ENCODE measurements at places on chromosomes 2 and 18.

DNA sequence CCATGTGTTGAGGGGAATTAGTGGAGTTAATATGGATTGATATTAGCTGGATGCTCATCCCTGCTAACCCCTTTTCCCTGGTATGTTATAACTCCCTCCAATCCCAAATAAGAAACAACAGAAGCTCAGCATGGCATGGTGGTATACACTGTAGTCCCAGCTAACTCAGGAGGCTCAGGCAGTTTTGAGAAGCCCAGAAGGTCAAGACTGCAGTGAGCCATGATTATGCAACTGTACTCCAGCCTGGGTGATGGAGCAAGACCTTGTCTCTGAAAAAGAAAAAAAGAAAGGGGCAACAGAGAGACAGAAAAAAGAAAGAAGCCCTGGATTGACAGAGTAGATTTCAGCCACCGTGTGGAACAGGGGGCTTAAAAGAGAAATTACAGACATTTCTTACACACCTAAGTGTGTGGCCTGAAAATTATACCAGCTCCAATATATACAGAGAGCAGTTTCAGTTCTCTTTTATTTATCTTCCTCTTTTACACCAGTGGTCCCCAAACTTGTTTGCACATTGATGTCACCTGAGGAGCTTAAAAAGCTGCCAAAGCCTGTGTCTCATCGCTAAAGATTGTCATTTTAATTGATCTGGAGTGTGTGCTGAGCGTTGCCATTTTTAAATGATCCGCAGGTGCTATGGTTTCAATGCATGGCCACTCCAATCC, 203.6 kb downstream of the UBE2E3 start:
- no peak for DNase-seq

- peak; percentile 59 for DNase-seq
Measured at GRCh38 chr18:57542126-57542525, 44.4 kb downstream of the FECH start.

- peak; percentile 17 for DNase-seq
Measured at GRCh38 chr18:33210575-33211189, 229.8 kb downstream of the CCDC178 start.

DNA sequence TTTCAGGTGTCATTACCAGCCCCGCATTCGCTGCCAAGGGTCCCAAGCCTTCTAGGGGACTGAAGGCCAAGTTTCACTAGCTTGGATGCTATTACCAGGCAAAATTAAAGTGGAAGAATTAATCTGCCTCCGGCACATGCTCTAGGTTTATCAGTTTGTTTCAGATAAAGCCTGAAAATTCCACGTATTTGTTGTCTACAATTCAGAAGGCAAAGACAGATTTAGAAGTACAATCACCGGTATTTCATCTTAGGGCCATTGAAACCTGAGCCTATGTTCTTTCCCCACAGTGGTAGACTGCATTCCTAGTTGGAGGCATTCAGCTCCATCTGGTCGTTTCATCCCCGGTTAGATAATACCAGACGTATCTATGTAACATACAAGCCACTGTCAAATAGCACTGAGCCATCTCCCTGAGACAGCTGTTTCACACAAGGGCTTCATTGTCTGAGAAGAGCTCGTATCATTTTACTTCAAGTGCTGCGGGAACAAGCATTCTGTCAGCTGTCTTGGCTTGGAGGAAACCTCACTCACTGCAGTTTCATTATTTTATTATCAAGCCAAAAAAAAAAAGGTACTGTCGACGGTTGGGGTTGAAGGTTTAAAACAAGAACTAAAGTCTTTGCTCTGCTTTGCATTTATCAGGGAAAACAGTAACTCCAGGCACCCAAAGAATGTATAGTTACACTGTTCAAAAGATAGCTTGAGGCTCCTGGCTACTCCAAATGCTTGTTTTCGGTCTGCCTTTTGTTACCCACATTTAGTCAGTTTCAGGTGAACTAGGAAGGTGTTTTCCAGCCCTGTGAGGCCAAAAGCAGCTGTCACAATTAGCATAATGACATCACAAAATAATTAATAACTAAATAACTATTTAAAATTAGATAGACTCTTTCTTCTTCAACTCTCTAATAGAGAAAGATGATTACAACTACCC, 76.7 kb downstream of the TGIF1 start:
- peak; percentile 68 for DNase-seq

DNA sequence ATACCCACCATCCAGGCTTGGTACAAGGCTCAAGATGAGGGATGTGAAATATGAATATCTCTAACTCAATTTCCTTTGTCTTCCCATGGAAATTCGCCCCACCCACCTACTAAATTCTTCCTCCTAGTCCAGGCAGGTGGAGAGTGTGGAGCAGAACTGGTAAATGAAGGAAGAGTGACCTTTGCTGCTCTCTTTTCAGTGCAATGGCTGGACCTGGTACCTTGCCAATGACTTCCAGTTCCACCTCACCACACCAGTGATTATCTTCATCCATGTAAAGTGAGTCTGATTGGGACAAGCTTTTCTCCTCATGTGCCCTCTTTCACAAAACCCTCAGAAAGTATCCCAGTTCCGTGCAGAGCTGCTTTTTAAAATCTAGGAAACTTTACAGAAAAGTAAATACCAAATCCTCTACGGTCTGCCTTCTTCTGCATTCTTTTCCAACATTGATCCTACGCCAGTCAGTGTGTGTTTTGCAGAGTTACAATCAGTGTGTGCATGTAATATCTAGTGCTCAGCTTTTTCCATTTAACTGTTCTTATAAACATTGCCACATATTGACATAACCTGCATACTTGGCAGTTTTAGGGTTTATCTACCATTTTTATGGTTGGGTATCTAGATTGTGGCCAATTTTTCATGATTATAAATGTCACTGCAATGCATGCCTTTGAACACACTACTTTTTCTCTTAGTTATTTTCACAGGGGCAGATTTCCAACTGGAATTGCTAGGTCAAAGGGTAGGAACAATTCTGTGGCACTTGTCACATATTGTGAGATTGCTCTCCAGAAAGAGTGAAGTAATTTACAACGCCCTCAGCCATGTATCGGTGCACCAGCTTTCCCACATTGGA, 86.5 kb upstream of the SEC11C start:
- DNase-seq = peak; percentile 74

DNA sequence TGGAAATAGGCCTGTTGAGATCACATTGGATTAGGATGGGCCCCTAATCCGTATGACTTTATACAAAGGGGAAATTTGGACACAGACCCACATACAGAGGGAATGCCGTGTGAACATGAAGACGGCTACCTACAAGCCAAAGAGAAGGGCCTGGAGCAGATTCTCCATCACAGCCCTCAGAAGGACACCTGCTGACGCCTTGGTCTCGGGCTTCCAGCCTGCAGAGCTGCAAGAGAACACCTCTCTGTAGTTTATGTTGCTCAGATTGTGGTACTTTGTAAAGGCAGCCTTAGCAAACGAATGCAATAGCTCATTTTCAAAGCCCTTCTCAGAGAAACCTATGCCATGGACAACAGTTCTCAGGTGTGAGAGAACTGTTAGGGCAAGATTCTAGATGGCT, 86.1 kb downstream of the LONRF2 start:
- DNase-seq = no peak

All from fibroblast of skin of right quadriceps (primary cell).